Activated CD8-positive, alpha-beta memory T cell treated with anti-CD3 and anti-CD28 coated beads for 4 hours (primary cell): ENCODE measurements at places on chromosomes 1 and 21.

DNA sequence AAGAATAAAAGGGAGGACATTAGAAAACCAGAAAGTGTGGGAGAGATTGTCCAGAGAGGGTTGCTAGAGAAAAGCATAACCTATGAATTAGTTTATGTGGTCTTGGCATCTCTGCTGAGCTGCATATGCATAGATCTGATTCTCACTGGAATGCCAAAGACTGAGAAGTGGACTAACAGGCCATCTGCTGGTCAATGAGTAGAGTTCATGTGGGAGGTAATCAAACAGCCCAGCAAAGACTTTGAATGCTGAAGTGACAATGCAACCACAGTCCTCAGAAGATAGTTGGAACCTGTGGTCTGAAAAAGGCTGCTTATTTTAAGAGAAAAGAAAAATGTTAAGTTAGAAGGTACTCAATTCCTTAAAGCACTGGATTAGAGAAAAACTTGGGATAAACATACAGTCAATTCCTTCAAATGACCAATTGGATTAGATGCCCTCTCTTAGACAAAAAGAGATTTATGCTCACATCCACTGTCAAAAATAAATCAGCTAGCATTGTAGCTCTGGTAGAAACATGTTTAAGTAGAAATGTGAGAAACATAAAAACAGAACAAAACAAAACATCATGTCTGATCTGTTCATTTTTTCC lies 382.8 kb downstream of the AMY1C start:
- DNase-seq: no peak

- no peak for DNase-seq
Observed at GRCh38 chr1:172680244-172680643, 21.3 kb downstream of the FASLG start.

DNA sequence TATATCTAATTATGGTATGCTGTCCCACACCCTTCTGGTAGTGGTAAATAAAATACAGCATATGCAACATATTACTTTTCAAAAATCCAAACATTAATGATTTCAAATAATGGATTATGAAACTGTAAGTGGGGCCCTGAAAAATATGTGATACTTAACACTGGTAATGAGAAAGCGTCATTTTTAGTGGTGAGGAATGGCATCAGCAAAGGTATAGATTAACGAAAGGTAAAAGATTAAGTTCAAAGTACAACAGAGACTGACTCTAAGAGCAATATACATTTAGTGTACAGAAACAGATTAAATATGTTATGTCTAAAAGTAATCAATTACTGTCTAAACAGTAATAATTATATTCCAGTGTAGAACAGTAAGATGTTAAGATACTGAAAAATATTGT lies 194.1 kb downstream of the COL24A1 start:
- no peak for DNase-seq

DNA sequence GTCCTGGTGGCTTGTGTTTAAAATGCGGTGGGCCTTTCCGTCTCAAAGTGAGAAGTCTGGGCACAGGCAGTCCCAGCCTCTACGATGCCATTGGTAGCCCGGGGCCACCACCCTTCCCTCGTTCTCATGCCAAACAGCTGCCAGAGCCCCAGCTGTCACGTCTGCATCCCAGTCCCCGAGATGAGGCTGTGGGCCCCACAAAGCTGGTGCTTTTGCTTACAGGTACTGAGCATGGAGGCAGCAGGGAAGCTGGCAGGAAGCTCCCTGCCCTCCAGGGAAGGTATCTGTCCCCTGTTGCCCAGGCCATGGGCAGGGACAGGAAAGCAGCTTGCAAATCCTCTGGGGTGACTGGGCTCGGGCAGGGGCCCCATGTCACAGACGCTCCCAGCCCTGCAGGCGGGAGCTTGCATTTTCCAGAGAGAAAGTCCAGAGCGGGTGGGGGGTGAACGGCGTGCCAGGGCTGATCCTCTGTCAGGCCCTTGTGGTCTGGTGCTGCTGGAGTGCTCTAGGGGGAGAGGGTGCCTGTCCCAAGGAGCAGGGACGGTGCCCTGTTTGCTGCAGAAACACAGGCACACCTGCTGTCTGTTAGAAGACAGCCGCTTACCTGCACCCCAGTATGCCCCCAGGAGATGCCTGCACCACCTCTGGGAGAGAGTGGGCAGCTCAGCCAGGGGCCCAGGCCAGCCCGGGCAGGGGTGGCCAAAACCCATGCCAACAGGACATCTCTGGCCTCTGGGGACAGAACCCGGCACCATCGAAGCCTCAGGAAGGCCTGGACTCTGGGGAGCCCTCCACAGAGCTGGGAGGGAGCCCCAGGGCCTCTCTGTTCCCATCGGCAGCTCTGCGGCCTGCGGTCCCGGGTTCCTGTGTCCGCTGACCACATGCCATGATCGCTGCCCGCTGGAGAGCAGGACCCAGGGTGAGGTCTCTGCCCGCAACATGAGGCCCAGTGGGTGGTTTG lies 45.9 kb downstream of the SLX9 start:
- DNase-seq: no peak

DNA sequence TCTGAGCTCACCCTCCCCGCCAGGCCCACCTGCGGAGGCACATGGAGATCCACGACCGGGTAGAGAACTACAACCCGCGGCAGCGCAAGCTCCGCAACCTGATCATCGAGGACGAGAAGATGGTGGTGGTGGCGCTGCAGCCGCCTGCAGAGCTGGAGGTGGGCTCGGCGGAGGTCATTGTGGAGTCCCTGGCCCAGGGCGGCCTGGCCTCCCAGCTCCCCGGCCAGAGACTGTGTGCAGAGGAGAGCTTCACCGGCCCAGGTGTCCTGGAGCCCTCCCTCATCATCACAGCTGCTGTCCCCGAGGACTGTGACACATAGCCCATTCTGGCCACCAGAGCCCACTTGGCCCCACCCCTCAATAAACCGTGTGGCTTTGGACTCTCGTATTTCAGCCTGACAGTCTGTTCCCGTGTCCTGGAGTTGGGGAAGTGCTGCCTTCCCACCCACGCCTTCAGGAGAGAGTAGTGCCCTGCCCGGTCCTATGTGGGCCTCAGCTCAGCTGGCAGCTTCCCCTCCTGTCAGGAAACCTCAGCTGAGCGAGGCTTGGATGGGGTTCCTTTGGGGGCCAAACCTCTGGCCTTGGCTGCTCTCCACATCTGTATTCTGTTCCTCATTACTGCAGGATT lies 9.2 kb downstream of the ZBTB48 start:
- DNase-seq: no peak

DNA sequence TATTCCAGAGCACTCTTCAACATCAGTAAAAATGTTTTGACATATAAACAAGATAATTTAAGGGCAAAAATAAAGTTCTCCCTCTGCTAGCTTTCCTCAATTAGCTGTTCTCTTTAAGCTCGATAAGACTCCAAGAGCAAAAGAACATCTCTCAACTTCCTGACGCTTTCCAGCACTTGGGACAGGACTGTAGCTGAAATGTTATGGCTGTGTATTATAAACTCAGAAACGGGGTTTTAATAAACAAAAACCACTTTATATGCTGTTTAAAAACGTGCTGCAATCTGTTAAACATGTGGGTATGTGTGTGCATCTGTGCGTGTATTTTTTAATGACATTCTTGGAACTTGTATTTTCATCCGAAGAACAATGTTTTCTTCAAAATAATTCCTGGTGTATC lies 71.5 kb upstream of the RGS2 start:
- no peak for DNase-seq

GRCh38 chr1:163399976-163400601 lies 78.3 kb downstream of the NUF2 start:
- no peak for DNase-seq

- DNase-seq: no peak
Observed at GRCh38 chr1:228058949-228059633, 23.4 kb upstream of the ARF1 start.

GRCh38 chr1:183106166-183106565 lies 79.9 kb upstream of the LAMC2 start:
- DNase-seq: no peak

- no peak for DNase-seq
Observed at GRCh38 chr1:1216770-1217620, 3.0 kb upstream of the TNFRSF4 start.

DNA sequence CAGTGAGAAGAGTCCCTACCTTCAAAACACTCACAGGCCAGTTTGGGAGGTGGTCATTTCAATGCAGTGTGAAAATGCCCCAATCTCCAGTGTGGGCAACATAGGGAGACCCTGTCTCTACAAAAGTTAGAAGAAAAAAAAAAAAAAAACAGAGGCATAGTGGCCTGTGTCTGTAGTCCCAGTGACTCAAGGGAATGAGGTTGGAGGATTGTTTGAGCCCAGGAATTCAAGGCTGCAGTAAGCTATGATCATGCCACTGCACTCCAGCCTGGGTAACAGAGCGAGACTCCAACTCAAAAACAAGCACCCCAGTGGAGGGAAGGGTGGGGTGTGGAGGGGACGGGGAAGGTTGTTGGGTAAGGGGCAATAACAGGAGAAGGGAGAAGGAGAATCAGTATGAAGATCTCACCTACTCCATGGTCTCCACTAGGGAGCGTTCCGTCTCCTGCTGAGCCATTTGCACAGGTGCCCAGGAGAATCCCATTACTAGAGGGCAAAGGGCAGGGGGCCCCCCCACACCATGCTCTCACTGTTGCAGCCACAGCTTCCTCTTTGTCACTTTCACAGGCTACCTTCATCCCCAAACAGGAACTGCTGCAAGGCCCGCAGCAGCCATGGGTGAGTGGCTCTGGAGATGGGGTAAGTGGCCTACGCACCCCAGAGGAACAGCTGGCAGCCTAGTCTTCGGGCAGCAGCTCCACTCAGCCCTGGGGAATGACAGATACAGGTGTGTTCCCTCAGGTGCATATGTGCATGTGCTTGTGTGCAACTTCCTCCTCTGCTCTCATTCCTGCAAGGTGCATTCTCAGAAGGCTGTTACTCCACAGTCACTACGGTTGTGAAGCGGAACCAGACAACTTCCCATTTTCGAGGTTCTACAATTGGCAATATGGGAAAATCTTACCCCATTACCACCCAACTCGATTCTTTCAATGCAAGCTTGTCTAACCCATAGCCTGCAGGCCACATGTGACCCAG lies 87.9 kb upstream of the LYST start:
- DNase-seq: no peak

DNA sequence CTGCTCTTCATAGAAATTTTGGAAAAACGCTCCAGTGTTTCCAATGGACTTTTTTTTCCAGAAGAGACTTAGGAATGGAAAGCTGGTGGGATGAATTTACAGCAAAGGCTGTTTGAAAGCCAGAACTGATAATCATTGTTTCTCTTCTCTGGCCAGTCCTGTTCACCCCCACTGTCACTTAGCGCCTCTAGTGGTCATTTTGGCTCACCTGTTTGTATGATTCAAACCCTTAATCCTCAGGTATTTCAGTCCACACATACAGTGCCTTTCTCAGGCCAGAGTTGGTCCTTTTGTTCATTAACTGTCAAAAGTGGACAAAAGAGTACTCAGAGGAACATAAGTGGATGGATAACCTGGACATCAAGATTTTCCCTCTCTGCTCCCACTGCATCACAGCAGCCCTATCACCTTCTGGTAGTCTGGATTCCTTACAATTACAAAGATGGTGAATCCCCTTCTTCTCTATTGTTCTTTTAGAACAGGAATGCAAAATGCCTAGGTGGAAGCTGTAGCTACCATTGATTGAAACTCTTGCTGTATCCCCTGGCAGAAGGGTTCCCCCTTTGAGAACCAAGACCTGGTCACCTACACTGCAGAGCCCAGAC lies 177.6 kb upstream of the OLFM3 start:
- no peak for DNase-seq

GRCh38 chr1:8078176-8078671 lies 52.1 kb upstream of the ERRFI1 start:
- DNase-seq: no peak

DNA sequence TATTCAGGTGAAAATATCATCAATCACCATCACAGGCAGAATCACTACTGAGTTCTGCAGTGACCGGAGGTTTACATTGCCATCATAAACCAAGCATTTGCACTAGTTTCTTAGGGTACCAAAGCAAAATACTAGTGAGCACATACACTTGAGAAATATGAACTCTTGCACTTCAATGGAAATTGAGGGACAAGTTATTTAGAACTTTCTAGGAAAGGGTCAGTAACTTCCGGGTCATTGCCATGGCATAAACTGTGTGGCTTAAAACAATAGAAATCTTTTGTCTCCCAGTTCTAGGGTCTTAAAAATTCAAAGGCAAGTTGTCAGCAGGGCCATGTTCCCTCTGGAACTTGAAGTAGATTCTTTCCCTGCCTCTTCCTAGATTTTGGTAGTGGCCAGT lies 197.5 kb downstream of the ZC3H11B start:
- no peak for DNase-seq

GRCh38 chr1:213689260-213689659 lies 298.5 kb upstream of the PROX1 start:
- no peak for DNase-seq

GRCh38 chr1:114976891-114977290 lies 52.7 kb upstream of the TSHB start:
- DNase-seq: no peak

DNA sequence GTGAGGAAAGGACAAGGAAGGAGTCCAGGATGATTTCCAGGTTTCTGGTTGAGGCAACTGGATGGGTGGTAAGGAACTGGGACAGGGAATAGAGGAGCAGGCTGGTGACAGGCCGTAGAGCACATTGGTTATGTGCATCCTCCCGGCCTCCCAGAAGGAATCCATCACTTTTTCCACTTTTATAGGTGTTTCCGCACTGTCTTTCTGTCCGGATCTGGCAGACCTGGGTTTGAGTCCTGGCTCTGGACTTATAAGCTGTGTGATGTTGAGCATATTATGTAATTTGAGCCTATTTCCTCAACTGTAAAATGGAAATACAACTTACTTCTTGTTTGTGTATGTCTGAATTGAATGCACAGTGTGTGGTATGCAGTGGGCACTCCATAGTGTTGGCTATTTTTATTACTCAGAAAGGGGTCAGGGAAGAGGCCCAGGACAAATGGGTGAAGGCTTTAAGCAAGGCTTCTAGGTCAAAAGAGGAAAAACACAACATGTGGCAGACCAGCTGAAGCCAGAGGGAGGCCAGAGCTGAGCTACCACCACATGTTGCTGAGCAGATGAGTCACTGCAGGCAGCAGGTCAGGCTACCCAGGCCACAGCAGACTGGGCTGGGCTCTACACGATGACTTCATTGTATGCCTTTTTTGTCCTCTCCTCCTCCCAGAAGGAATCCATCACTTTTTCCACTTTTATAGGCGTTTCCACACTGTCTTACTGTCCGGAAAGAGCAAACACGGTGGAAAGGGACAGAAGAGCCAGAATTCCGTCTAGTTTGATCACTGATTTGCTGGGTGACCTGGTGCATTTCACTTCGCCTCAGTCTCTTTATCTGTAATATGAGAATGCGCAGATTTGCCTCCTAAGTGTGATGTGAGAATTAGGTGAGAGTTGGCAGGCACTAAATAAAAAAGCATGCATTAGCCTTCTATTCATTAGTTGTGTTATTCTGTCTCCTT lies 791 bp upstream of the MAST2 start:
- DNase-seq: no peak

GRCh38 chr1:176811511-176812288 lies 348.7 kb downstream of the PAPPA2 start:
- DNase-seq: no peak

DNA sequence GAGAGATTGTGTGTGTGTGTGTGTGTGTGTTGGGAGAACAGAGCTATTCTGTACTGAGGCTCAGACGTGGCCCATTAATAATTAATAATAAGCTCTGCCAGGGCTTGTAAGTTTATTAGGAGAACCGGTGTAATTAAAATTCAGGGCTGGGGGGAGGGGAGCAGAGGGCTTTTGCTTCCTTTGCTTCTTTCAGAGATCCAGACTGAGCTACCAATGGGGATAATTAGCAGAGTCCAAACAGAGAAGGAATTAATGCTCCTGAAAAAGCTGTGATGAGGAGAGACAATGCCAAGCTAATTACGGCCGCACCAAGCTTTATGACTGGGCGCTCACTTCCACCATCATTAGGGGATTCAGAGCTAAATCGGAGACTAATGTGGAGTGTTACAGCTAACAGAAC lies 4.5 kb downstream of the SYT6 start:
- DNase-seq: no peak
